Ammon's horn (tissue), 1 donor: ENCODE measurements at places on chromosomes 4 and X.

DNA sequence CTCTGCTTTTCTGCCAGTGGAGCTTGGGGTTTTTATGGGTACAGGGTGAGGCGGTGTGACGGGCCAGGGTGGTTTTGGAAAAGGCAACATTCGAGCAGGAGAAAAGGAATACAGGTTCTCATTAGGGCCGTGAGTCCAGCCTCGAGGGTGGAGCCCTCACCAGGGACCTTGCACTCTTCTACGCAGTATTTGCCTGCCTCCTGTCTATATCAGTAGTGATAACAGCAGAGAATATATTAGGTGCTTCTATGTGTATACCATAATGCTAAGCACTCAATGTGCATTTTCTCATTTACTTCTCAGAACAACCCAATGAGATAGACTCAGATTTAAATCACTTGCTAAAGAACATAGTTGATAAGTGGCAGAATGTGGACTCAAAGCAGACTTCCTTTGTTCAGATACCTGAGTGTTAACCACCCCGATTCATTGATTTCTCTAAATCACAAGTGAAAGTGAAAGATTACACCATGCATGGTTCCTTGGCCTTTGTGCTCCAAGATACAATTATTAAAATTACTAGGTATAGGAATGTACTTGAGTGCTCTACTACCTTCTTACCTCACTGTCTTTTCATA, 403.9 kb downstream of the PCDH7 start:
- no peak for DNase-seq

GRCh38 chr4:69843932-69844331, 16.0 kb downstream of the SULT1E1 start:
- no peak for DNase-seq

- no peak for DNase-seq
These were observed 281.6 kb downstream of the KLHL13 start for GRCh38 chrX:117835034-117835433.

- no peak for DNase-seq
These were observed 37.5 kb downstream of the PHEX start for GRCh38 chrX:22069586-22069985.

DNA sequence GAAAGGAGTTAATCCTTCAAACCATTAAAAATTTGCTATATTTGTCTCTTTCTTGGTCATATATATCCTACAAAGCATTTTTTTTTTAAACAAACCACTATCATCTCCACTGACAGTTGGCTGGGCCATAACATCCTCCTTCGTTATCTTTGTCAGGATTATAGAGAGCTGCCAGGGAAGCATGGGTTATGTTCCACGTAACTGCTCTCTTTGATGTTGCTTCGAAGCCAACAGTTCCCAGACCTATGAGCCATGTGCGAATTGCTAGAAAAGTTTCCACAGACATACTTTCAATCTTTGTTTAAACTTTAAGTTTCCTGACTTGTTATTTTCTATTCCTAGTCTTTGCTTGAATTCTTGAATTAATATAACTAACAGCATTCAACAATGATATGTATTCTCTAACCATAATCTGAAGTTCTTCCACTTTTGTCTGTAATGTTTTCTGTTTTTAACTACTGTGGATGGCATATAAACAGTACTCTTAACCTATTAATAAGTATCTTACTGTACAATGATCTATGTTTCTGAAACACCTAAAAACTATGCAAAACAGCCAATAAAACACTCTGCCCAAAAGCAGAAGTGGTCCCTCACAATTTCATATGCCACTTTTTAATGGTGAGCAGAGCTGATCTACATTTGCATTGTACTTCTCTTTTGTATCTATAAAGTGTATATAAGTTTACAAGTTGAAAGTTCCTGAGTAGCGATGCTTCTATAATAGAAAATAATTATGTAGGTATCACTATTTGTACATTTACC, 37.9 kb downstream of the EREG start:
- DNase-seq, result no peak

- DNase-seq, result no peak
These were observed 48.0 kb upstream of the TMEM154 start for GRCh38 chr4:152727784-152728183.

GRCh38 chr4:110953191-110953590, 330.3 kb upstream of the PITX2 start:
- no peak for DNase-seq

DNA sequence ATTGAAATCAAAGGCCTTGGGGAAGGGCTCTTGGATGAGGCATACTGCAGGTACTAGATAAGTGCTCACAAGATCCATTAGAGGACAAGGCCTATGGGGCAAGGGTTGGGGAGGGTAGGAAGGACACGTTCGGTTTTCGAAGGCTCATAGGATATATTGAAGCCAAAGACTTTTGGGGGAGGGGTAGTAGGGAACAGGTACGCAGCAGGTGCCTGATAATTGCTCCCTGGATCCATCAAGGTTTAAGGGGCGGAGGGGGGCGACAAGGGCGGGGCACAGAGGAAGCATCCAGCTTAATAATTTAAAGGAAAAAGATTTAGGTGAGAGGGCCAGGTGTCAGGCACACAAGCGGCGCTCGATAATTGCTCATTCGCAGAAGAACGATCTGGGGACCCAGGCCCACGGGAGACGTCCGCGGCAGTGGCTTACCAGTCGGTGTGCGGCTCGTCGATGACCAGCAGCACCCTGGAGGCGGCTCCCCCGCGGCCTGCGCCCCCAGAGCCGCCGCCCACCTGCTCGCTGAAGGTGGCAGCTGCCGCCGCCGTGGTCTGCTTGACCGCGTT, 653 bp downstream of the SYN1 start:
- DNase-seq, result no peak
